ENCODE measurements at places on chromosomes 5 and 9. TPM values are rescaled to one million over a fixed set of nuclear protein-coding genes. Genes with fewer than 3 reads are reported as not detected.
A peak's percentile ranks its signal among the peaks of the same experiment; 100 is the strongest.

Gene CDH6
- total RNA-seq, result not detected

Gene SLCO4C1
- 0.79 TPM for total RNA-seq

Gene ARHGEF39
- 15.1 TPM for total RNA-seq

GRCh38 chr5:16812448-16812847, 123.6 kb downstream of the MYO10 start:
- H3K4me1 ChIP-seq, result no peaks in the 10 kb centered on the region
- no peak overlapping the region for H3K4me3 ChIP-seq
- H3K27ac ChIP-seq, result no peak overlapping the region
- H3K36me3 ChIP-seq, result no peaks in the 10 kb centered on the region
- peaks cover 9% of the 10 kb centered on the region for H3K27me3 ChIP-seq

DNA sequence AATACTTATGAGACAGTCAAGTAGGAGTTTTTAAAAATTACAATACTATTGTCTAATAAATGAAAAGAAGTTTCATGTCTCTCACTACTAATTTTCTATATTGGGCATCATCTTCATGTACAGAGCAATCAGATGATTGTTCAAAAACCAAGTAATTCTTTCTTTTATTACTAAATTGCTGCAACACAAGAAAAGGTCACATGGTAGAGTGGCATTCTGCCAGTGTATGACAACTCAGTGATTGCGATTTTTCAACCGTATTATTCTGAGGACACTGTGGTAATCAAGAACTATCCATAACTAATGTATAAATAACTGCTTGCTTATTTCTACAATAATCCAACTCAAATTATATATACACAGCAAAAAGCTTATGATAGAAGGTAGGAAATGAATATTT, 96.7 kb upstream of the GRHPR start:
- no peaks in the 10 kb centered on the region for H3K4me1 ChIP-seq
- no peak for DNase-seq
- H3K36me3 ChIP-seq, result no peaks in the 10 kb centered on the region
- no peak overlapping the region for H3K27ac ChIP-seq

- H3K36me3 ChIP-seq, result no peaks in the 10 kb centered on the region
- DNase-seq, result no peak
- H3K4me3 ChIP-seq, result no peak overlapping the region
- peaks cover 34% of the 10 kb centered on the region for H3K27me3 ChIP-seq
Observed at GRCh38 chr5:34487956-34488355, 168.2 kb upstream of the RAI14 start.

Gene IQGAP2
- 108 TPM for total RNA-seq

DNA sequence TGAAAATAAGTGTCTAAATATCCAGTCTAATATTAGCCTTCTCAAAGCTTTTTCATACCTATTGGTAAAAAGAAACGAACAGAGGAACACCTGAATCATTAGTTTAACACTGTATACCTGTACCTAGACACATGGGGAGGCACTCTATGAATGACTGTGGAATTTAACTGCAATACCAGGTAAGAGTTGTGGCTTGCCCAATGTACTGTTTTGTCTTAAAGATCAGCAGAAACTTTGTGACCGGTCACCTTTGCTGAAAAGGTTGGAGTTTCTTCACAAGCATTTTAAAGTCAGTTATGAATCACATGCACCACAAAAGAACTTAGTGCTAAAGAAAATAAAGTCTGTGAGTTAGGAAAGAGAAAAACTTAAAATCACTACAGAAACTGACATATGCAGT, 2.4 kb downstream of the PGGT1B start:
- no peak for DNase-seq
- no peak overlapping the region for H3K27ac ChIP-seq
- peaks cover 5% of the 10 kb centered on the region for H3K36me3 ChIP-seq
- no peak overlapping the region for H3K4me3 ChIP-seq
- peaks cover 77% of the 10 kb centered on the region for H3K4me1 ChIP-seq

- no peaks in the 10 kb centered on the region for H3K27me3 ChIP-seq
- H3K27ac ChIP-seq, result no peak overlapping the region
- DNase-seq, result no peak
- no peaks in the 10 kb centered on the region for H3K4me1 ChIP-seq
Observed at GRCh38 chr9:123049589-123050222, 16.2 kb downstream of the GPR21 start.

DNA sequence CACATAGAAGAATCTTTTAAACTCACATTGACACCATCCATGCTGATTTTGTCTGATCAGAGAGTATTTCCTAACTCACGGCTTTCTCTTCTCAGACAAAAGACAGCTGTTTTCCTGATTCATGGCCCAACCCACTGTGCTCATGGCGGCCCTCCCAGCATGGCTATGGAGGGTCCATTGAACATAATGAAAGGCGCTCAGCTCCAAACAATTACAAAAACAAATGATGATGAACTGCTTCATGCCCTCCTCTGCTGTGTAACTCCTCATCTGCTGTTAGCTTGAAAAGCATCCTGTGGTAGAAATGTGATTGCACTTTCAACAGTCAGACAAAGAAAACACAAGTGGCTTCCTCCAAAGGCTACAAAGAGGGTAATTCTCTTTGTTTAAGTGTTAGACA, 673.8 kb downstream of the PRELID2 start:
- no peaks in the 10 kb centered on the region for H3K27me3 ChIP-seq
- H3K27ac ChIP-seq, result no peak overlapping the region
- no peak overlapping the region for H3K4me3 ChIP-seq
- no peak for DNase-seq

DNA sequence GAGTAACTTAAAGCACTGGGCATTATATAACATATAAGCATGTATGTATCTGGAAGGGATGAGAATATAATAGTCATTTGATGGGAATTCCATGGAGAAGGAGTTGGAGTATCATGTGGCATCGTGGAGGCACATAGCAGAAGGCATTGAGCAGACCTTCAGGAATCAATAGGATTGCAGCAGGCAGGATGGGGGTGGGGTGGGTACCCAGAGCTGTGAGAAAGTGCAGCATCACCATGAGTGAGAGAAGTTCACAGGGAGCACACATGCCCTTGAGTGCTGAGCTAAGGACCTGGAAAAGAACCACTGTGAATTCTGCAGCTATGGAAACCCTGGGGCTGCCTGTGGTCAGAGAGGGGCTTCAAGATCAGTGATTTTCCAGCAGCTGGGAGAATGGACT, 57.3 kb downstream of the MED10 start:
- H3K36me3 ChIP-seq, result peaks cover 1% of the 10 kb centered on the region
- no peaks in the 10 kb centered on the region for H3K27me3 ChIP-seq
- H3K4me1 ChIP-seq, result no peaks in the 10 kb centered on the region
- no peak overlapping the region for H3K27ac ChIP-seq

Gene OR1N1
- total RNA-seq, result not detected

GRCh38 chr9:89743573-89744254, 138.9 kb downstream of the GADD45G start:
- H3K4me3 ChIP-seq, result peak overlapping the region; percentile 74
- H3K27me3 ChIP-seq, result no peaks in the 10 kb centered on the region
- DNase-seq, result peak; percentile 39
- peak overlapping the region; percentile 3 for H3K27ac ChIP-seq
- H3K4me1 ChIP-seq, result peaks cover 83% of the 10 kb centered on the region

- H3K27ac ChIP-seq, result no peak overlapping the region
- H3K27me3 ChIP-seq, result no peaks in the 10 kb centered on the region
- no peaks in the 10 kb centered on the region for H3K36me3 ChIP-seq
- no peaks in the 10 kb centered on the region for H3K4me1 ChIP-seq
Observed at GRCh38 chr5:166957782-166958181, 1333.7 kb upstream of the WWC1 start.

GRCh38 chr5:144088206-144089064, 82.0 kb downstream of the YIPF5 start:
- no peaks in the 10 kb centered on the region for H3K4me1 ChIP-seq
- no peak for DNase-seq
- no peaks in the 10 kb centered on the region for H3K36me3 ChIP-seq
- no peak overlapping the region for H3K4me3 ChIP-seq
- H3K27ac ChIP-seq, result no peak overlapping the region
- no peaks in the 10 kb centered on the region for H3K27me3 ChIP-seq

GRCh38 chr9:126623667-126624478, 10.1 kb downstream of the LMX1B start:
- H3K27me3 ChIP-seq, result peaks cover 88% of the 10 kb centered on the region
- H3K27ac ChIP-seq, result no peak overlapping the region
- H3K4me3 ChIP-seq, result no peak overlapping the region
- H3K4me1 ChIP-seq, result peaks cover 15% of the 10 kb centered on the region

DNA sequence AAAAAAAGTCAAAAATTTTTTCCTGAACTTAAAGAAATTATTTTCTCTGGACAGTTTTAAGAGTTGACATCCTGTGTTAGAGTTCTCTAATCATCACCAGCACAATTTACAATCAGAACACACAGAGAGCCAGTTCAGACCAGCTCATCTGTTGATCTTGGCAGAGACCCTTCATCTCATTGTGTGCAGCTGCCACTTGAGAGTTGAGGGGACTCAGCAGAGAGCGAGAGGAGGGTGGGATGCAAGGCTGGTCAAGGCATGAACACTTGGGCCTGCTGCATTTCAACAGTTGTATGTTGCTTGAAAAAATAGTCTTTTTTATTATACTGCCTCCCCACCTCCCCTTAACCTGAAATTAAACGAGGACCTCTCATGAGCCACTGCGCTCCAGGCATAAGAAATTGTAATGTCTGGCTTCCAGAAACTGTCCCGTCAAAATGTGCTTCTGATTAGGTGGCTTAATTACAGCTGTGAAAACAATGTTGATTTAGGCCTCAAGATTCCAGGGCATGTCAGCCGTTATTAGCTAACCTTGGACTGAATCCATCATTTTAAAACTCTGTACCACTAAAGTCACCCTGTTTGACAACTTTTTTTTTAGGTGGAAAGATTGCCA, 383.6 kb downstream of the CCDC171 start:
- H3K27me3 ChIP-seq, result no peaks in the 10 kb centered on the region
- no peak for DNase-seq
- H3K4me3 ChIP-seq, result no peak overlapping the region
- no peaks in the 10 kb centered on the region for H3K4me1 ChIP-seq
- no peaks in the 10 kb centered on the region for H3K36me3 ChIP-seq

- no peak for DNase-seq
- no peak overlapping the region for H3K4me3 ChIP-seq
- H3K27ac ChIP-seq, result no peak overlapping the region
- H3K4me1 ChIP-seq, result peaks cover 17% of the 10 kb centered on the region
- H3K27me3 ChIP-seq, result no peaks in the 10 kb centered on the region
Observed at GRCh38 chr5:119468286-119468685, 16.0 kb downstream of the HSD17B4 start.

DNA sequence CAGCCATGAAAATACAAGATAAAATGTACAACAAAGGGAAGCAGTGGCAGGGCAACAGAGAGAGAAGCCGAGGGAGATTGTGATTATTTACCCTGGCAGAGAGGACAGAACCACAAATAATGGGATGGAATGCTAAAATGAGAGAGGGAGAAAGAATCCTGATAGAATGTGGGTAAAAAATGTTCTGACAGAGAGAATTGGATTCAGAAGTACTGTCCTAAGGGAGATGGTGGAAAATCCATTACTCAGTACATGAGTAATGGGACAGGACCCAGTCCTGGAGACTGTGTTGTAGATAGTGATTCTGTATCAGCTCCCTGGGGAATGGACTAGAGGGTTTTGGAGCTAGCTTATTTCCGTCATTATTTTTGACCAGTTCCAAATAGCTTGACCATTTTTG, 831.5 kb downstream of the MAT2B start:
- DNase-seq, result no peak
- no peaks in the 10 kb centered on the region for H3K27me3 ChIP-seq
- H3K27ac ChIP-seq, result no peak overlapping the region
- no peaks in the 10 kb centered on the region for H3K4me1 ChIP-seq
- H3K36me3 ChIP-seq, result no peaks in the 10 kb centered on the region
- H3K4me3 ChIP-seq, result no peak overlapping the region

DNA sequence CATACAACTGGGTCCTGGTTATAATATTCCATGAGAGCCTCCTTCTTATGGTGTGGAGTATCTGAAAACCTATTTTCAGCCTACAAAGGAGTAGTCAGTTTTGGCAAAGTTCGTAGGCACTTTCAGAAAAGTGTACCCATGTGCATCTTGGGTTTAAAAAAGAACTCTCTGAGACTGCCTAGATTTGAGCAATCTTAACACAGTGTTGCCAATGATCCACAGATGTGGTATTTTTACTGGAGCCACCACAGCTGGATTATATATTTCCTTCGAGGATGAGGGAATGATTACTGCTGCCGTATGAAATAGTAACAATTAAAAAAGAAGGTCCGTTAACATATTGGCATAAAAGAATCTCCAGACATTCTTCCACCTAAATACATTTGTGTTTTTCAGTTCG, 1.1 kb downstream of the PALM2AKAP2 start:
- peaks cover 57% of the 10 kb centered on the region for H3K27me3 ChIP-seq
- no peaks in the 10 kb centered on the region for H3K36me3 ChIP-seq
- no peak for DNase-seq
- H3K4me1 ChIP-seq, result no peaks in the 10 kb centered on the region
- H3K4me3 ChIP-seq, result no peak overlapping the region

- no peak for DNase-seq
- H3K36me3 ChIP-seq, result no peaks in the 10 kb centered on the region
- no peaks in the 10 kb centered on the region for H3K4me1 ChIP-seq
- no peak overlapping the region for H3K4me3 ChIP-seq
- no peaks in the 10 kb centered on the region for H3K27me3 ChIP-seq
Observed at GRCh38 chr9:1979741-1980367, 35.3 kb upstream of the SMARCA2 start.

DNA sequence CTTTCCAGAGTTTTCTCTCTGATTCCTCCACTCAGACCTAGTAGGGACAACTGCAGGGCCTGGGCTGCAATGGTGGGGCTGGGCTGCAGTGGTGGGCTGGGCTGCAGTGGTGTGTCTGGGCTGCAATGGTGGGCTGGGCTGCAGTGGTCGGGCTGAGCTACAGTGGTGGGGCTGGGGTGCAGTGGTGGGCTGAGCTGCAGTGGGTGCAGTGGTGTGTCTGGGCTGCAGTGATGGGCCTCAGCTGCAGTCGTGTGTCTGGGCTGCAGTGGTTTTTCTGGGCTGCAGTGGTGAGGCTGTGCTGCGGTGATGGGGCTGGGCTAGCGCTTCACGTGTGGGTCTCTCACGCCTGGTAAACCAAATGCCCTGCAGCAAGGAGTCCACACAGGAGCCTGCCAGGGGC, 27.4 kb downstream of the ABO start:
- DNase-seq, result no peak
- H3K36me3 ChIP-seq, result no peaks in the 10 kb centered on the region
- no peak overlapping the region for H3K27ac ChIP-seq
- H3K4me3 ChIP-seq, result no peak overlapping the region
- no peaks in the 10 kb centered on the region for H3K4me1 ChIP-seq

GRCh38 chr9:16828340-16829281, 41.9 kb downstream of the BNC2 start:
- DNase-seq, result no peak
- no peaks in the 10 kb centered on the region for H3K27me3 ChIP-seq
- H3K27ac ChIP-seq, result no peak overlapping the region
- no peaks in the 10 kb centered on the region for H3K4me1 ChIP-seq
- H3K4me3 ChIP-seq, result no peak overlapping the region
- peaks cover 1% of the 10 kb centered on the region for H3K36me3 ChIP-seq
